Fibroblast of gingiva (primary cell): ENCODE measurements at places on chromosomes 4 and X.

- no peak for DNase-seq
These were observed 2.2 kb downstream of the AIMP1 start for GRCh38 chr4:106318511-106318910.

DNA sequence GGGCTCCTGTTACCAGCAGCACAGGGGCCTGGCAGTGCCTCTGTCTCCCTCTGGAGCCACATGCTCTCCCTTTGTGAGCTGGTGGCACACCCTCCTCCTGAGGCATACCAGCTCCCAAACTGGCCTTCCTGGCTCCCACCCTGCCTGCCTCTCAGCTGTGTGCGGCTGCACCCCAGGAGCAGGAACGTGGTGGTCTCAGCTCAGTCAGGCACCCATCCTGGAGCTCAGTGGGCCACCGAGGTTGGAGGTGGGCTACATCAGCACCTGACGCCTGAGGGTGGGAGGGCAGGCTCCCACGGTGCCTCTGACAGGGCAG is 85.9 kb upstream of the NKX1-1 start:
- DNase-seq, result no peak

DNA sequence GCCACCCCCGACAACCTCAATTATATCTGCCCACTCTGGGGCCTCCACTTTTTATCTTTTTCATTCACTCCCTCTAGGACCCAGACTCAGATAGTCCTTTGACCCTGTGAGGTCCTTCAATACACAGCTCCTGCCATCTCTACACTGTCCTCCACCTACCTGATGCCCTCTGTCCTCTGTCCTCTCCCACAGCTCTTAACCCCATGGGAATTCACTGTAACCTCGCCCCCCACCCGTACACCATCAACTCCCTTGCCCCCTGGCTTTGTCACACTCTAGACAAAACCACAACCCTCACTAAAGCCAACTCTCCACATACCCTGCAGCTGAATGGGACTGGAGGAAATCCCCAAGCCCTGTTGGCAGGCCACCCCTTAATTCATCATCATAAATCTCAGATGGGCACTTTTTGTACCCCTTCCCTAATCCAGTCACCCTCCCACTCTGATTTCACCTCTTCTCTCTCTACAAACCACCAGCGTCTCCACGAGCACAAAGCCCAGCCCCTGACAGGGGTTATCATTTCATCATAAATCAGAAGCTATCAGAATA is 52.3 kb upstream of the ENPP6 start:
- DNase-seq, result no peak

DNA sequence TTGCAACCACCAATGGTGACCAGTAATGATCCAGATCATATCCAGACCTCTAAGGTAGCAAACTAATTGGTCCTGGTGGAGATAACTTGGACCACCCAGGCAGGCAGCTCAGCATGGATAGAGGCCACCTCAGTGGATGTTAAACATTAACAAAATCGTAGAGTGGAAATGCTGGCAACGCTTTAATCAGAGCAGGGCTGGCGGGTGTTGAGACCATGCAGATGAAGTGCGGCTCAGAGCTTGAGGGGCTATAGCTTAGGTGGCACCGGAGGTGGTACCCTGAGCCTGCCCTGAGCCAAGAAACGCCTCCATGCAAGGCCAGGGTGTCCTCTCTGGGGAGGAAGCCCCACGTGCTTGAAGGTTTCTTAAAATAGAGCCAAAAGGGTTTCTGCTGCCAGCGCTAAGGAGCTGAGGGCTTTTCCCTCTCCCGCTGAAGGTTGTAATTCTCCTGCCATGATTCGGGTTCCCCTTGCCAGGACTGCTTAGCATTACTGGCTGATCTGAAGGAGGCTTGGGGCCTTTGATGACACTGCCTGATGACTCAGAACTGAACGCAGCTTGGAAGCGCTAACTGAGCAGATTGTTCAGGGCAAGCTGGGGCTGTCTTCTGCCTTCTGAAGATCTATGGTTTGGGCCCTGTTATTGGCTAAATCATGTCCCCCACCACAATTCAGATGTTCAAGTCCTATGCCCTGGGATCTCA is 177.8 kb upstream of the ATP6AP2 start:
- peak; percentile 8 for DNase-seq
